BE2C (cell line): ENCODE measurements at places on chromosomes 2 and 18.
A peak's percentile ranks its signal among the peaks of the same experiment; 100 is the strongest.

GRCh38 chr2:233490831-233491230 lies 75.8 kb downstream of the USP40 start:
- DNase-seq: no peak

DNA sequence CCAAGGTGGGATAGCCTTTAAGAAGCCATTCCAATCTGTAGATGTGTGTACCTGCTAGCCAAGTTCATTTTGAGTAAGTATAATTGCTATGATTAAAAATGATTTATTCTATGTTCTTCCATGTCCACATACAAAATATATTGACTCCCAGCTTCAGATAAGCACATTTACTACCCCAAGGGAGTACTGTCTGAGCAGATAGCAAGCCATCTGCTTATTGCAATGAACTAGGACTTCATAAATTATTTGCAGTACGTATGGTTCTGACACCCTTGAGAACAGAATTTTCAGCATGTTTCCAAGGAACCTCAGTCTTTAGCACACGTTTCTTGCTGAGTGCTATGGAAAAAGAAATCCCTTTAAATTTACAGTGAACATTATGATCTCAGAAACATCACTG lies 28.2 kb downstream of the ABCG5 start:
- DNase-seq: peak; percentile 32

GRCh38 chr18:46466234-46467160 lies 190.5 kb downstream of the LOXHD1 start:
- DNase-seq: no peak

GRCh38 chr2:165645930-165646831 lies 147.9 kb downstream of the GALNT3 start:
- peak; percentile 54 for DNase-seq

GRCh38 chr2:191869781-191870180 lies 22.9 kb upstream of the CAVIN2 start:
- DNase-seq: no peak

DNA sequence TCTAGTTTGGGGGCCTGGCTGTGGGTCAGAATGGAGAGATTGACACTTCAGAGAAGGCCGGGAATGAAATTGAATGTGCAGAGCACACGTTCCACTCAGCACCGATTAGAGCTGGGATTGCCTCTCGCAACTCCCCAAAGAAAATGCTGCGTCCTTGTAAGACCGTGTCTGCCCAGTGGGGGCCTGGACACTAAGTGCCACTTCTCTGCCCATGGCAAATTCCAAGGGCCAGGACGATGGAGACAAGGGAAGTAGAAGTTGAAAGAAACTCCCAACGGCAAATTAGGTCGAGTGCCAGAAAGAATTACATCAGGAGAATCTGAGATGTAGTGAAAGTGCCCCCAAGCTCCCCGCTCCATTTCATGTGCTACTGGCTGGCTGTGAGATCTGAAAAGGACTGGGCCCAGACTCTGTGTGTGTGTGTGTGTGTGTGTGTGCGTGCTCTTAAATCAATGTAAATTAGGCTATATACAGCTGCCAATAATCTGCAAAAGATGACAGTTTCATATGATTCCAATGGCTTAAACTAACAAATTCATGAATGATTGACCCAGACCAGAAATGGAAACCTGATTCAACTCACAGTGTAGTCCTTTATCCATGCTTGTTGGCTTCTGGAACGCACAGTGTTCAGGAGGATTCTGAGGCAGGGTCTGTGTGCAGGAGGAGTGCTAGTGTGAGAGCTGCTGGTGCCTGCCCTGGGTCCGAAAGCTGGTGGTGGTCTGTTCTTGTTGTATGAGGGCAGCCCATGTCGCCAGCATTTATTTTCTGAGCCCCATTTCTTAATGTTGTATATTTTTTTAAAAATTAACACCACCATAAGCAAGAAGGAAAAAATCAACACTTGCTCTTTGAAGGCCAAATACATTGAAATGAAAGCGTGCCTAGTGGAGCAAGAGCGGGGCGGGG lies 234.3 kb downstream of the AGAP1 start:
- DNase-seq: no peak

DNA sequence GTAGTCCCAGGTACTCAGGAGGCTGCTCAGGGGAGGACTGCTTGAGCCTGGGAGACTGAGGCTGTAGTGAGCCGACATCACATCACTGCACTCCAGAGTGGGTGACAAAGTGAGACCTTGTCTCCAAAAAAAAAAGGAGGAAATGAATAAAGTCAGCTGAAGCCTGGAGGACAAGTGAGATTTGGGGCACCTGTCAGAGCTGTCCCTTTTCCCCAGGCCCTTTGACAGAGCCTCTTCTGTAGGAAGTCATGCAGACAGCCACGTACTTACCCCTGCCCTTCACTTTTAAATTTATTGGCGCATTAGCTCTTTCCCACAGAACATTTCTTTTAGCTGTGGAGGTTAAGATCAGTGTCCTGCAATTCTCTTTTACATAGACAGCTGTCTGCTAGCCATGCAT lies 151.0 kb upstream of the DNMT3A start:
- no peak for DNase-seq

GRCh38 chr2:182672466-182673165 lies 43.4 kb upstream of the DNAJC10 start:
- no peak for DNase-seq

- DNase-seq: no peak
Measured at GRCh38 chr2:96884299-96885094, 14.6 kb upstream of the SEMA4C start.

- no peak for DNase-seq
Measured at GRCh38 chr2:228731517-228731916, 539.6 kb downstream of the PID1 start.

DNA sequence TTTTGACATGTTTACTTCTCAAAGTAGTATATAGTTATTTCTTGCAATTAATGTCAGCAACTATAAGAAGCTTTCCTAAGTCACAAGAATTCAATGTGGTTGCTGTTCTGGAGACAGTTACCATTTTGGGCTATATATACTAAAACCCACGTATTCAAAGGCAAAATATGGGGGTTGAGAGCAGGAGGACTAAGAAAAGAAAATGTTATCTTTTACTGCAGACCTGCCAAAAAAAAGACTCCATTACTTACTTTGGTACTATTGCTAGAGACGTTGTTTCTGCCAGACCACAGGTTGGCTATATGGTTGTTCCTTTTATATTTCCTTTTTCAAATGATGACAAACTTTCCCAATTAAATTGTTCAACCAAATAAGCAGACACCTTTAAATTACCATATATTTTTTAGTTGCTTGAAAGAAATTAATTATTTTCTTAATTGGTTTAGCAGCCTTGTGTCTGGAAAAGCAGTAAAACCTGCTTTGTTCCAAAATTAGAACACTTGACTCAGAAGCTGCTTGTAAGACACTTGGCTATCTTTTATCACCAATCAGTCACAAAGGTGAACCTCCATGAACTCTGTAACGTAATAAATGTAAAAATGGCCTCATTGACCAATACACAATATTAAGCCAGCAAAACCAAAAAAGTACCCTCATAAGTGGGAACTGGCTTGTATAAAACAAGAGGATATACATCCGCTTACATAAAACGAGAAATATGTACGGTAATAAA lies 8.2 kb upstream of the OSGEPL1 start:
- DNase-seq: no peak

GRCh38 chr2:232940724-232941123 lies 70.7 kb downstream of the SNORC start:
- no peak for DNase-seq

DNA sequence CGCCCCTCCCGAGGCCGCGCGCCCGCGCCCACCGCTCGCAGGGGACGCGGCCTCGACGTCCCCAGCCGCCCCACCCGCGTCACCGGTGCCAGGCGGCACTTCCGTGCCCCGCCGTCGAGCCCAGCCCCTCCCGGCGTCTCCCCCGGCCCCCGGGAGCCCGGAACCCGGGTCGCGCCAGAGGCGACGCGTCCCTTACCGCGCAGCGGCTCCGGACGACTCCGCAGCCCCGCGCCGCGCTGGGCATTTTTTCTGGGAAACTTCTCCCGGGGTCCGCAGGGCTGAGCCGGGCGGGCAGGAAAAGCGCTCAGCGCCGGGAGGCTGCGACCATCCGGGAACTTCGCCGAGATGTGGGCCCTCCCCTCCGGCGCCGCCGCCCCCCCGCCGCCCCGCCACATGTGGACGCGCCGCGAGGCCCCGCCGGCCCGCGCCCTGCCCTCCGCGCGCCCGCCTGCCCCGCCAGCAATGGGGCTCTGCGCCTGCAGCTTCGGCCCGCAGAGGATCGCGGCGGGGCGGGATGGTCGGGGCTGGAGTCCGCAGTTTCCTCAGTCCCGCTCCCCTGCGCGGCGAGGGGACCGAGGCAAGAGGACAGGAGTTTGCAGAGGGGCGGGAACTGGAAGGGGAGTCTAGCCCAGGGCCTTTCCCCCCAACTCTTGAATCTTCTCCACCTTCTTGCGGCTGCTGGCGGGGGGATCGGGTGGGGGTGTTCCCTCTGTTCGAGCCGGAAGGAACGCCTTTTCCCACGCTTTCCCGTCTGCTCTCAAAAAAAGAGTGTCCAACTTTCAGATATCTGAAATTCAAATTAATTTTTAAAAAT lies 81.5 kb downstream of the CHRNA1 start:
- peak; percentile 73 for DNase-seq

GRCh38 chr2:43102366-43103092 lies 123.9 kb downstream of the ZFP36L2 start:
- no peak for DNase-seq

- no peak for DNase-seq
Measured at GRCh38 chr2:233114421-233114861, 54.3 kb downstream of the INPP5D start.

GRCh38 chr2:26344581-26345282 lies 1.2 kb upstream of the SELENOI start:
- DNase-seq: peak; percentile 25

- DNase-seq: no peak
Measured at GRCh38 chr2:179701524-179702110, 159.8 kb downstream of the ZNF385B start.

DNA sequence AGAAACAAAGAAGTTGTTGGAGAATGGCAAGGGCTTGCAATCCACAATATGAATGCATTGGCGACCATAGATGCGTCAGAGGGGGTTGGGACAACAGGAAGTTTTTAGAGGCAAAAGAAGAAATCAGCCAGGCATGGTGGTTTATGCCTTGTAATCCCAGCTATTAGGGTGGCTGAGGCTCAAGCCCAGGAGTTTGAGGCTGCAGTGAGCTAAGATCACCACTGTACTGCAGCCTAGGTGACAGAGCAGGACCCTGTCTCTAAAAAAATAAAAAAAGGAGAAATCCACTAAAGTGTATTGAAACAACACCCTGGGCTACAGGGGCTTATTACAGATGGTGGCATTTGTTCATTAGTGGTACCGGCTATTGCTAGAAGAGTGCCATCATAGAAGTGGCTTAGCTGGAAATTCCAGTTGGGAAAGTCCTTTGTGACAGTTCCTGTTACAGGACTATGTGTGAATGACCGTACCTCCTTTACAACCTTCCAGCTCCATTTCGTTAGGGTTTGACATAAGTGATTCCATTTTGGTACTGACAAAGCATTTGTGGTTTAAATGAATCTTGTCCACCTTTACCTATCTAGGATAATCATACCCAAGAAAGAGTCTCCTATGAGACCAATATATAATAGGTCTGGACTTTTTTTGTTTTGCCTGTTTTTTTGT lies 10.7 kb upstream of the WDSUB1 start:
- no peak for DNase-seq

DNA sequence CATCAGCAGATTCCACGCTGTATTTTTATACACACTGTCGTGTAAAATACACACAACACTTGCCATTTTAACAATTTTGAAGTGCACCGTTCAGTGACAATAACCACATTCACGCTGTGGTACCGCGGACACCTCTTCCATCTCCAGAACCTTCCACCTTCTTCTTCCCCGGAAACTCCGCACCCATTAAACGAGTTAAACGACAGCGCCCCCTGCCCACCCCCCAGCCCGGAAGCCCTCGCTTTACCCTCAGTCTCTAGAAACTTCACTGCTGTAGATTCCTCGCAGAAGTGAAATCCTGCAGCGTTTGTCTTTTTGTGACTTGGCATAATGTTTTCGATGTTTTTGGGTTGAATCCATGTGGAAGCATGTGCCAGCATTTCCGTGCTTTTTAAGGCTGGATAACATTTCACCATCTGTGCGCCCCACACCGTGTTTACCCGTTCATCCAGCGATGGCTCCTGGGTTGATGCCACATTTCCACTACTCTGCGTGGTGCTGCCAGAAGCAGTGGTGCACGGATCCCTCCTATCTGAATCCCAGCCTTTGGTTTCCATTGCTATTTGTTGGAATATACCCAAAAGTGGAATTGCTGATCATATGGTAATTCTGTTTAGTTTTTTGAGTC lies 32.0 kb upstream of the TMEM18 start:
- DNase-seq: no peak

- no peak for DNase-seq
Measured at GRCh38 chr2:104583811-104584210, 270.1 kb upstream of the POU3F3 start.

GRCh38 chr2:42953216-42953615 lies 160.8 kb upstream of the HAAO start:
- DNase-seq: no peak

DNA sequence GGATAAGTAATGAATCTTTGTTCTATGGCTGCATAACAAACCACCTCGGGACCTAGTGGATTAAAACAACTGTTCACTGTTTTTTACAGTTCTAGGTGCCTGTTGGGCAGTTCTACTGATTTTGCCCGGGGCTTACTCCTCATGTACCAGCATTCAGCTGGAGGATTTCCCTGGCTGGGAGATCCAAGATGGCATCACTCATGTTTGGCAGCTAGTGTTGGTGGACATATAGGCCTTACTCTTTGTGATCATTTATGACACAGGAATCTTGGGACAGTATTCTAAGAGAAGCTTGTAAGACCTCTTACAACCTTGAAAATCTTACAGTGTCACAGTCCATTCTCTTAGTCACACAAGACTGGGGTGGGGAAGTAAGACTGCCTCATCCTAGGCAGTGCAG lies 4.6 kb downstream of the MARCHF7 start:
- DNase-seq: no peak

DNA sequence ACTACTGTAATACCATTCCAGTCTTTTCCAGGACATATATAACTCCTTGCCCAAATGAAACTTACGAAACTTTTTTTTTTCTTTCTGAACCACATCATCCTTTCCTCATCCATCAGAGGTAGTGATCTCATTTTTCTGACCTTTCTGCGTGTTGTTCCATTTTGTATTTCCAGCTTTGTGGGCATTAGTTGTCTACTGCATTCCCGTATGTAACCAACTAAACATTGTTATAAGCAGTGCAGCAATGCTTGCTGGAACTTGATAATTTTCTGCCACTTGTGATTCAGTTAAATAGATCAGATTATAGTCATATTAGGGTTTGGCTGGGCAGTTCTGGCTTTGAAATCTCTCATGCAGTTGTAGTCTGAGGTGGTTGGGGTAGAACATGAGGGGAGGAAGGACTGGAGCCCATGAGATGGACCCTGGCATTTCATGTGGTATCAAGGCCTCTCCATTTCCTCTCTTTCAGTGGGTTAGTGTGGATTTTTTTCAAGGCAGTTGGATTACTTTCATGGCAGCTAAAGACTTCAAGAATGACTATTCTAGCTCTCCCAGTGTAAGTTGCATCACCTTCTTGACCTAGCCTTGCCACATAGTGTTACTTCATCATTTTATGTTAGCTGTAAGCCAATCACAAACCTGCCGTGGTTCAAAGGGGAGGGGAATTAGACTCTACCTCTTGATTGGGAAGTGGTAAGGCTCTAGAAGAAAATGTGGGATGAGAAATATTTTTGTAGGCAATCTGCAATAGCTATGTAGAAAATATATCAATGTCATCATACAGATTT lies 80.5 kb downstream of the EHBP1 start:
- DNase-seq: no peak
